ENCODE measurements at places on chromosomes 3 and 15.
A peak's percentile ranks its signal among the peaks of the same experiment; 100 is the strongest.

GRCh38 chr3:133788024-133788423 is 17.6 kb upstream of the SRPRB start:
- DNase-seq = no peak

- DNase-seq = peak; percentile 7
These were observed 535 bp downstream of the MCTP2 start for GRCh38 chr15:94231723-94232468.

DNA sequence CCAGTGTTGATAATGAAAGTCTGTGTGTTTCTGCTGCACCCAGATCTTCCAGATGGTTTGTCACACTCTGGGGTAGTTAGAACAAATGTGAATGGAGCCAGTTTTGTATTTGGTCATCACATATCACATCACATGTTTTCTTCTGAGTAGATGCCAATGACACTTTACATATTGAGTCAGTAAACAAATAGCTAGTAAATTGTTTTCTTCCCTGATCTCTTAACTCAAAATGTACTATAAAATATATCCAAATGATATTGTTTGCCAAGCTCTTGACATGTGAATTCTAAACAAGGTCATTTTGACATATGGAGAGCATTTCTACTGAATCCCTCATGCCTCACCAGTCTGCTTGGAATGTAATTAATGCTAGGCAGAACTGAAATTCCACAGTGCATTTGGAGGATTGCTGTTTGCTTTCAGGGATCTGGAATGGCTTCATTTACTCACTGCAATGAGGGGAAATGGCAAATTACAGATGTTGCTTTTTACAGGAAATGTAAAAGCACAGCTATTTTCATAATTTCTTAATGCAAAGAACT is 45.0 kb downstream of the PDHB start:
- DNase-seq = peak; percentile 16

- DNase-seq = no peak
These were observed 94.3 kb upstream of the TLE3 start for GRCh38 chr15:70192041-70192440.

GRCh38 chr3:122824465-122825381 is 29.9 kb downstream of the SLC49A4 start:
- no peak for DNase-seq

GRCh38 chr15:88974392-88974791 is 61.2 kb upstream of the MFGE8 start:
- no peak for DNase-seq

DNA sequence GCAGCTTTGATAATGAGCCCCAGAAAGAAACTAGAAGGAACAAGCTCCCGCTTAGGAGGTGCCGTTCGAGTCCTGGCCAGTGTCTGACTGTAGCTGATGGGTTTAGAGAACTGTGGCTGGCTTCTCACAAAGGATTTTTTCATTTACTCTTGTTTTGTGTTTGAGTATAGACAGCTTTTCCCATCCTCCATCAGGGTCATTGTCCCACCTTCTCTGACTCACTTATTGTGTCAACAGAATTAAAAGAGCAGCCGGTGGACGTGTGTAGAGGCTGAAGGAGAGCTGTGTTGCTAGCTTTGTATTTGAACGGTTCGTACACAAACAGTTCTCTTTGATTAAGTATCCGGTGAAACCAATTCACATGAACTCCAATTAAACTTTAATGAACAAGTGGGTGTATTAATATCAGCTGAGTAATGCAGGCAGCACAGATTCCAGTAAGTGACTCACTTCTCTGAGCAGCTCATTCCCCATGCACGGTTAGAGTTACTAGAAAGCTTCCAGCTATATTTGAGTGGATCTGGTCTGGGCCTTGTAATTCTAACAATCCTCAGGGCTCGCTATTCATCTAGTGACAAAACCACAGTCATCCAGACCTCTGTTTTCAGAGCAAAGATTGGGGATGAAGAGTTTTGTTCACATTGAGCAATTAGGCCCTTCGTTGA is 141.0 kb downstream of the LPP start:
- peak; percentile 99 for DNase-seq
